ENCODE measurements at places on chromosomes 6 and 20. TPM values are rescaled to one million over a fixed set of nuclear protein-coding genes. Genes with fewer than 3 reads are reported as not detected.

DNA sequence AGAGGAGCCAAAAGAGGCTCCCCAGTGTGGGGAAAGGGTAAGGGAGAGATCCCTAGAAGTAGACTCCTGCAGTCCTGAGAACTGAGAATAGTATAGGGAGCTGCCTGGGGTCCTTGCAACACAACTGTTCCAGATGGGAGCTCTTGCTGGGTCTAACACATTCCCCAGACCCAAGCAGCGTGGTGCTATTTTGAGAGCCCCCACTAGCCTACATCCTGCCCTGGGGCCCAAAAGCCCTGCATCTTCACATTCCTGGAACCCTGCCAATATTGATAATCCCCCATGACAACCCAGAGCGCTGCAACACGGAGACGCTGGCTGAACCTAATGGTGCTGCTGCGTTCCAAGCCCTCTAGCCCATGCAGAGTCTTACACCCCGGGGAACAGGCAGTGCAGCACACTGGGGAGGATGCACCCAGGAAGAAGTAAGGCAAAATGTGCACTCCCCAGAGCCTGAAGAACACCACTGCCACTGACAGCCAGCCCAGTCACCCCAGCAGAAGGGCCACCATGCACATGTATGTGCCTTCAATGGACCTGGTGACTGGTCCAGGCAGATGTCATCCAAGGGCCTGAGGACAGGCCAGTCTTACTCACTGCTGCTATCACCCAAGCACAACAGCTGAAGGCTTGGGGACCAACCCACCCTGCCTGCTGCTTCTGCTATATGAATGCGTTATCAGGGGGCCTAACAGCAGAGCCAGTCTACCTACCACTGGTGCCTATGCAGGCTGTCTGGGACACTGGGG lies 7.0 kb upstream of the RNF217 start:
- no peak for DNase-seq

DNA sequence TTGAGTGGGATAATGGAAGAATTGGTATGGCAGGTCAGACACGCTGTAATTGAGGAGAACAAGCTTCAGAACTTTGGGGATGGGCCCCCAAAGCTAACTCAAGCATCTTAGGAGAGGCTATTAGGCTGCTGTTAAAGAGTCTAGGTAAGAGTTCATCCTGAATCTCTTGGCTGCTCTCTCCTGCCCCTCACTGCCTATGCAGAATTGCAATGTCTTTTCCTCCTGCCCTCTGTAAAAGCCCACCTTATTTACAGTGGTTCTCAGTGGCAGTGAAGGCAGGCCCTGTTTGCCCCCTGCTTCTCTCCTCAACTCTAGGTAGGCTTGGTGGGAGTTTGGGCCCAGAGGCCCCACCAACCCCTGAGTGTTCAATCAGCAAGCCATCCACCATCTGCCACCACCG lies 55.0 kb downstream of the LYRM2 start:
- DNase-seq = no peak

DNA sequence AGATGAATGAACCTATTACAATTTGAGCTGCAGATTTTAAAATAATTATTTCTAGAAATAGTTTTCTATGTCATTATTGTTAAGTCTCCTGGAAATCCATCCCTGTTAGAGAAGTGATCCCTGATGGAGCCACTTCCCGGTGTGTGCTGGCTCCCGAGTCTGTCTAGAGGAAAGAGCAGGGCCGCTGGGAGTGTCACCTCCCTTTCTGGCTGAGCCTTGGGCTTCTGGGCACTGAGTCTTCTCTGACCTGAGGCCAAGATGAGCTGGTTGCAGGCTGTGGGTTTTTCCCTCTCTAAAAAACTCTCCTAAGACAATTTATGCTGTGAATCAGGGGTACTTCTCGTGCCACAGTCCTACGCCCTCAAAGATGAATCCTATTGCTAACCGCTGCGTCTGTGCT lies 28.8 kb upstream of the TCFL5 start:
- no peak for DNase-seq

DNA sequence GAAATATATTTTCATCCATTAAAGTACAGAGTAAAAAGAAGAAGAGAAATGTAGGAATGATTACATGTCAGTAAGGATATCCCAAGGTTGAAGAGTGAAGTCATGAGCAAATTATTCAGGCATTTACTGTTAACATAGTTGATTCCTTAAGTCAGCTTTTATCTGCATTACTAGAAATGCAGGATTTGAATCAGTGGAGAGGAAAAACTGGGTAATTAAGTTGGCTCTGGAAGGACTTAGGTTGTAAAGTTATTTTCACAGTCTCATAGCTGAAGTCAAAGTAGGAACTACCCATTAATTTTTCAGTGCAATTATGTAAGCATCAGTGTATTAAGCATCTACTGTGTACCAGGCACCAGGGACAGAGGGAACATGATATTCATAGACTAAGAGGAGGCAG lies 7.8 kb downstream of the NAA20 start:
- no peak for DNase-seq

Gene SLC24A3
- 17.8 TPM for total RNA-seq

Gene NCOA3
- 53.2 TPM for total RNA-seq

- no peak for DNase-seq
These were observed 1.6 kb downstream of the KIAA0408 start for GRCh38 chr6:127457456-127458064.

DNA sequence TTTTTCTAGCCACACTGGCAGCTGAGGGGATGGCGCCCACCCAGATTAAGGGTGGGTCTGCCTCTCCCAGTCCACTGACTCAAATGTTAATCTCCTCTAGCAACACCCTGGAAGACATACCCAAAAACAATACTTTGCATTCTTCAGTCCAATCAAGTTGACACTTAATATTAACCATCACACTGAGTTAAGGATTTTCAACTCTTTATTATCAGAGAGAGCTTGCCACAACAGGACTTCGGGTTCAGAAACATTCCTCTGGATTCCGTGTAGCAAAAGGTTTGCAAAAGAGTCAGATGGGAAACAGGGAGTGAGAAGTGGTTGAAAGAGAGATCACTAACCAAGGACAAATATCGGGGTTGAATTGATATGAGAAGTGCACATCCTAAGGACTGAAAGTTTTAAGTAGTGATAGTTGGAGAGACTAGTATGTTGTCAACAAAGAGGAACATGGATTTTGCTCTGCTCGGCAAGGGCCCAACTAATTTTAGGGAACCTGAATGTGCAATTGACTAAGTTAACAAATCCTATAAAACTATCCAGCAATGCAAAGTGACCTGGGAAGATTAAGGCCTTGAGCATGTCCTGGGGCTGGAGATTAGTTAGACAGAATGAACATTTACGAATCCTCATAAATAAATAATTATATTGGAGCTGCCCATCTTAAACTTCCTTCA lies 137.0 kb upstream of the TENT5A start:
- no peak for DNase-seq

DNA sequence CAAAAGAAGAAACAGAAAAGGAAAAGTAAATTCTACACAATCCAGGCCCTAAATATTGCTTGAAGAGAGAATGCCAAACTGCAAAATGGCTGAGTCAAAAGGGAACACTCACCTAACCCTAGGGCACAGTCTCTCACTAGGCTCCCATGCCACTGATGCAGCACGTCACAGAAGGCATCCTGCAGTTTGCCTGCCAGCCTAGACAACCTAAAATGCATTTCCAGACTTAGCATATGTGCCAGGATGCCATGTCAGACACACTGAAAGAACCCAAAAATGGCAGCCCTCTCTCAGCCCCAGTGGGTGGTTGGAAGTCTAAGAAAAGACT lies 10.6 kb upstream of the SIRPD start:
- DNase-seq = no peak

Gene BNIP5
- total RNA-seq = not detected

DNA sequence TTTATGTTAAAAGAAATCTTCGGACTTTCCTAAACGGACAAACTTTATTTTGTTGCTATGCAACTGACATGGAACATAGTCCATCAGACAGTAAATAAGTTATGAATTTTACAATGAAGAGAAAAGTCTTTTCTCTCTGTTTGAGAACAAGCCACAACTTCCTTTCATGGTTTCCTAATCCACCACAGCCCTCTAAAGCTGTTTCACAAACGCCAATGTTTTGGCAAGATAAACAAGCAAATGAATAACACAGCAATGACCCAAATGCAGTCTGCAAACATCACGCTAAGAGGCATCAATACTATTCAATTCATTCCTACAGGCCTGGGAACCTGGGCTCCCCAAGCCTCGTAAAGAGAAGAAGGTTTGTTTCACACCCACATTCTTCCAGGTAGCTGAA lies 60.4 kb downstream of the HAO1 start:
- no peak for DNase-seq

Measured in occipital lobe (tissue), 3 donors.